Activated T-cell treated with anti-CD3 and anti-CD28 coated beads for 1 hour (primary cell): ENCODE measurements at places on chromosomes 3 and 15.

- no peak for DNase-seq
These were observed 10.5 kb upstream of the SLC28A1 start for GRCh38 chr15:84873997-84874396.

GRCh38 chr3:3503411-3503810 is 295.8 kb upstream of the LRRN1 start:
- no peak for DNase-seq

DNA sequence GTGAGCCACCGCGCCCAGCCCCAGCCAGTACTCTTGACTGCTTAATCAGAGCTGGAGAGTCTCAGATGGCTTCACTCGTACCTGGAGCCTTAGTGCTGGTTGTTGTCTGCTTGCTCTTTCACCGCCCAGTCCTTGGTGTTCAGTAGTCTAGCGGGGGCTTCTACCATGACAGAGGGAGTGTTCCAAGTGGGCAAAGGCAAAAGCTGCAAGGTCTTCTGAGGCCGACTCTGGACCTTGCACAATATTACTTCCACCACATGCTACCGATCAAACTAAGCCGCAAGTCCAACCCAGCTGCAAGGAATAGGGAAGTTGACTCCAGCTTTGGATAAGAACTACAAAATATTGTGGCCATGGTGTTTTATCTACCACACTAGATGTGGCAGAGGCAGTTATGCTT is 6.6 kb downstream of the PARL start:
- no peak for DNase-seq

GRCh38 chr3:183300996-183301562 is 48.0 kb downstream of the B3GNT5 start:
- no peak for DNase-seq

DNA sequence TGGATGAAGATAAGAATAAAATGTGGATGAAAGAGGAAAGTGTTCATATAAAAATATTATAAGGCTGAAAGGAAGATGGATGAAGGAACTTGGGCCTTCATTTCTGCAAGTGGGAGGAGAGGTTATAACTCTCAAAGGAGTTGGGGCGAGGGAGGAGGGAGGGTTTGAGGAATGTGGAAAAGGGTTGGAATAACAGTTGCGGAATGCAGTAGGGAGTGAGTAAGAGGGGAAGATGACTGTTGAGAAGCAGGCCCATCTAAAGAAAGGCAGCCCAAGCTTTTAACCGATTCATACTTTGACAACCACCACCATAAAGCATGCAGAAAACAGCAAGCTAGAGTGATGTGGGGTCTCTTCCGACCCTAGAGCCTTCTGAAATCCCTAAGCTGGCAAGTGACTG is 8.3 kb upstream of the TM4SF4 start:
- DNase-seq: no peak

GRCh38 chr15:57236561-57237300 is 139.6 kb upstream of the CGNL1 start:
- DNase-seq: no peak

GRCh38 chr15:59924812-59925522 is 79.1 kb upstream of the FOXB1 start:
- DNase-seq: no peak

GRCh38 chr15:48096813-48097212 is 24.0 kb upstream of the SLC24A5 start:
- DNase-seq: no peak

- DNase-seq: no peak
These were observed 23.6 kb upstream of the SSUH2 start for GRCh38 chr3:8668216-8668615.

DNA sequence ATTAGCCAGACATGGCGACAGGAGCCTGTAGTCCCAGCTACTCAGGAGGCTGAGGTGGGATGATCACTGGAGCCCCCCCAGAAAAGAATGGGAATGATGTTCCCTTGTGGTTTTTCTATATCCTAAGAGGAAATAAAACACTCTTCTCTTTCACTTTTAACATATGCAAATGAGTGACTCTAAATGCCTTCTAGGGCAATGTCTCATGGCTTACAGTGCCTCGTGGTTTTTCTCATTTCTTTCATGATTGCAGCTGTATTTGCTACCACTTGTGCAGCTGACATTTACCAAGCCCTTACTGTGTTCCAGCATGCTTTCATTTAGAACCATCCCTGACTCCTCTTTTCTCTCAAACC is 26.4 kb downstream of the STOML1 start:
- DNase-seq: no peak

- DNase-seq: no peak
These were observed 114.5 kb downstream of the GMPS start for GRCh38 chr3:155984791-155985417.

GRCh38 chr15:64693134-64693533 is 82.3 kb downstream of the RBPMS2 start:
- no peak for DNase-seq

- DNase-seq: no peak
These were observed 57.6 kb downstream of the AAGAB start for GRCh38 chr15:67196672-67197363.

GRCh38 chr3:136192831-136193230 is 3.3 kb downstream of the MSL2 start:
- DNase-seq: no peak

DNA sequence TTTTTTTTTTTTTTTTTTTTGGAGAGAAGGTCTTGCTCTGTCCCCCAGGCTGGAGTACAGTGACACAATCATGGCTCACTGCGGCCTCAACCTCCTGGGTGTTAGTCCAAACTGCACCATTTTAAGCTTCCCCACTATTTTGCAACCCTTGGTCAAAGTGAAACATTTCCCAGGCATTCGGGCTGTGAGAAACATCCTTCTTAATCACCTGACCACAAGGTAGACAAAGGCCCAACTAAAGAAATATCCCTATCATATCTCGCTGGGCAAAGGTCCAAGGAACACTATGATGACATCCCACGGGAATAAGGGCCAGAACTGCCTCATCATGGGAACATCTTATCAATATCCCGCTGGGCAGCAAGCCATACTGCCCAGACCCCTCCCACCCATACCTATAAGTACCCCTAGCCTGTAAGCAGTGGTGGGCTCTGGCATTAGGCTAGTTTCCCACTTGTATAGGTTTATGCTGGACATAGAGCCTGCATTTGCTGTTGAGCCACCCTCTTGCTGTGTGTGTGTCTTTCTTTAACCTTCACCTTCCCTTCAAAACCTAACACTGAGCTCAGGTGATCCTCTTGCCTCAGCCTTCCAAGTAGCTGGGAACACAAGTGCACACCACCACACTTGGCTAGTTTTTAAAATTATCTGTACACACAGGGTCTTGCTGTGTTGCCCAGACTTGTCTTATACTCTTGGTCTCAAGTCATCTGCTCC is 95.2 kb downstream of the SEMA5B start:
- no peak for DNase-seq

DNA sequence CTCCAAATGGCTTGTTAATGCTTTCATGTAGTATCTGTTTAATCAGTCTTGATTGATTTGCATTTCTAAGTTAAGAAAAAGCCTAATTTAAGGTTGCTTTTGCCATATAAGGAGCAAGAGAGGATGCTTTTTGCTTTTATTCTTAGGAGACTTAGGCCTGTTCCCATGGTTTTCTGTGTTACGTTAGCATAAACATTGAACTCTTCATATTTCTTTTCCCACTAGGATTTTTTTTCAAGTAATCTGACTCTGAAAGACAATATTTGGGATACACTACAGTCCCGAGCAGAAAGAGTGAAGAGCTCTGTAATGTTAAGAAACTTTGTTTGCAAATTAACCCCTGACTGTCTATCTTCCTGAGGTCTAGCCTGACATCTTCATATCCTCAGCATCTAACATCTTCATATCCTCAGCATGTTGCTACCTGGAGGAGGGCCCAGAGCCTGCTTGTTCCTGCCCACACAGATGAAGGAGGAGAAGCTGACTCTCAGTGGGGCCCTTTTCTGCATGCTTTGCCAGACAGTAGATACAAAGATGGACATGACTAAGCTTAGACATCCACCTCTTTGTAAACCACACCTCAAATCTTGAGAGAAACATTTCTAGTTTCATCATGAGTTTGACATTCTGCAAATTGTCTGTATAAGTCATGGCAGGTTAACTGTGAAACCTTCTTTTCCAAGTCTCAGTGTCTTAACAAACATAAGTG is 86.2 kb upstream of the COL6A5 start:
- DNase-seq: no peak

DNA sequence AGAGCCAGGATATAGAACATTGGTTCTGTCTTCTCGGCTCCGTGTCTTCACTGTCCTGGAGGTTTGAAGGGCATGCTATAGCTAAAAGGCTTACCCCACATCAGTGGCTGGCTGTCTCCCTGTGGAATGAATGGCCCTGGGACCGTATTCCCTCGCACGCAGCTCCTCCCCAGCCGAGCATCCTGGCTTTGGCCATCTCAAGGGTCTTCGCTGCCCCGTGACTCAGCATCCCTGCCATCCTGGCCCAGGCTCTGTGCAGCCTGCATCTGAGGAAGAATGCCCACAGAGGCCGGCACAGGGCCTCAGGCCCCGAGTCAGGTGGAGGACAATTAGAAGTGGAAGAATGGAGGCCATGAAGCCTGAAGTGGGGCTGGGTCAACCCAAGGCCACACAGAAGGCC is 11.0 kb downstream of the LOXL1 start:
- DNase-seq: no peak

- no peak for DNase-seq
These were observed 194.5 kb downstream of the RPLP1 start for GRCh38 chr15:69647142-69647513.

- DNase-seq: no peak
These were observed 24.2 kb downstream of the RNU5B-1 start for GRCh38 chr15:65328506-65329287.

DNA sequence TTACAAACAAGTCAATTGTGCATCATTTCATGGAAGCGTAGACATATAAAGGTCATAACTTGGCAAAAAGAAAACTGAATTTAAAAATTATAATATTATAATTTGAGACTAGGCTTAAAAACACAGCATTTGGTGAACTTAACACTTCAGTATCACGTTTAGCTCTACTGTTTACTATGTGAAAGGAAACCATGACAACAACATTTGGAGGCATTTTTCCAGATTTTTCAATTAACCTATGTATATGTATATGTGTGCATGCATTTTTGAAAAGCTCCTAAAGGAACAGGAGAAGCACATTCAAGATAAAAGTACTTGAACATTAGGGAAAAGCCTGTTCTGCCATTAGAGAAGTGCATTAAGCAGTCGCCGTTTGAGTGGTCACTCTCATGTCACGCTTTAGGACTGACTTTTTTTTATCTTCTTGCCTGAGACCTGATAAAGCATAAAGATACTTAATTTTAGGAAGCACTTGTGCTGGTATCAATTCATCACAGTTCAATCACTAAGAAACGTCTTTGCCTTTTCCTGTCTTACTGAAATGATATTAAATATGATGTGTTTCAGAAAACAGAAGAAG is 156.0 kb downstream of the NAALADL2 start:
- no peak for DNase-seq

- DNase-seq: no peak
These were observed 63.1 kb downstream of the NTRK3 start for GRCh38 chr15:88193415-88193814.
